T-helper 22 cell (primary cell): ENCODE measurements at places on chromosomes 7 and 10.

DNA sequence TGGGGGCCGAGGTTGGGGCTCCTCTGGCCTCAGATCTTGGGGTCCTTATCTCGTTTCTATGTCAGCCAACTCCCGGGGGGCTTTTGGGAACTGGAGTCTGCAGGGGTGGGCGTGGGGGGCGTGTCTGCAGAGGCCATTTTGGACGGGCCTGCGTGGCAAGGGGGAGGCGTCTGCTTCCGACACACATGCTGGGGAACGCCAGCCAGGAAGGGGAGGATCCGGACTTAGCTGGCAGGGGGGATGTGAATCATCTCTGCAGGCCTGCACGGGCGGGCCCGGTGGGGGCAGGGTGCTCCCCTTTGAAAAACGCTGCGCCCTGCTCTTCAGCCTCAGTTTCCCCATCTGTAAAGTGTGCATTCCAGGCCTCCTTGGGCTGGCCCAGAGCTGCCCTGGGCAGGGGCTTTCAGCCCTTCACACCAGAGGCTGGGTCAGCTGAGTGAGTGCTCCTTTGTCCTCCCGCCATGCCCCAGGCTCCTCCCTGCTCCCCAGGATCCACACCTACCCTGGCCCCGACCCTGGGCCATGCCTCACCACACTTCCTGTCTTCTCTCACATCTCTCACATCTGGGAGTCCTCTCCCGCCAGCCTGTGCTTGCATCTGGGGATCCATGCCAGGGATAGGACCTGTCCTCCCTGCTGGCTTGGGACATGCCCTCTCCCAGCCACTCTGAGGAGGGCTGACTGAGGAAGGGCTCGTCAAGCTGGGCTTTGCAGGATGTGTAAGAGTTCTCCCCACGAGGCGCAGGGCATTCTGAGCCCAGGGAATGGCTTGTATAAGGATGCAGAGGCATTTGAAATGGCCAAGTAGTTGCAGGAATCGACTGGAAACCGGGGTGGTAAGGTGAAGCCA lies 172.6 kb upstream of the TNRC18 start:
- peak; percentile 45 for DNase-seq

DNA sequence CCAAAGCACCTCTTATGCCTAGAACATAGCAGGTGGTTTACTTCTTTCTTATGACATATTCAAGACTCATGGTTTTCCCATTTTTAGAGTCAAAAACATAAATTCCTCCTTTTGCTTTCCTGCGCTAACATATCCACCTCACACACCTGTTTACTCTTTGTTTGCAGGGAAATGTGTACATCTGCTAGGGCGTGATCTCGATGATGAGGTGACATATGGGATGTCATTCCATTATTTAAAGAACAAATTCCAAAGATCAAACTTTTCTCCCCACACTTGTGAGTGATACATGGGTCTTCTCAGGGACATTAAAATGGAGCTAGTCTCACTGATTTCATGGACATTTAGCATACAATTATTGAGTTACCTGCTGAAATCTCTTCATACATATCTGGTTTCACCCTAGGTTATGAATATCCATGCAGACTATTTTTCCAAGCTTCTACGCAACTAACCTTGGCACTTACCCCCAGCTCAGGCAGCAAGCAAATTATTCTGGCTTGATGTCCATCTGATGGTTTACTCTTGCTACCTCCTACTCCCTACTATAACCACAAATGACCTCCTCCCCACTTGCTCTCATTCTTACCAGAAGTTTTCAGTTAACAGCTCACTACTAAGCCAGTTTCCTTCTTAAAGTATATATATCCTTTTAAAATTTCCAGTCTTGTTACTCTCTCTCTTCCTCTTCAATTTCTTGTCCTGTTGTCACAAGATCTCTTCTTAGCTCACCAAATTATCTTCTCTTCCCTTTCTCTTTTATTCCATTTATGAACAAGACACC lies 208.5 kb downstream of the RNLS start:
- DNase-seq, result no peak

- DNase-seq, result no peak
Observed at GRCh38 chr10:89360157-89360556, 17.7 kb upstream of the IFIT1B start.

DNA sequence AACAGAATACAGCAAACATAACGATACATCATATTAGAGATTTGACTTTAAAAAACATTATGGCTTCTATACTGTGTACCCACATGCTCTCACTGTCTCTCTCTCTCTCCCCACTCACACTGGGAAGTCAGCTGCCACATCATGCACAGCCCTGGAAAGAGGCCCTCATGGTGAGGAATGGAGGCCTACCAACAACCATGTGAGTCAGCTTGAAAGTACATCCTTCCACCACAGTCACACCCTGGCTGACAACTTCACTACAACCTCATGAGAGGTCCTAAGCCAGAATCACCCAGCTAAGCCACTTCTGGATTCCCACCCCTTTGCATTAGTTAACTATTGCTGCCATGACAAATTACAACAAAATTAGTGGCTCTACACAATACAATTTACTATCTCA lies 23.3 kb upstream of the GPR22 start:
- no peak for DNase-seq

DNA sequence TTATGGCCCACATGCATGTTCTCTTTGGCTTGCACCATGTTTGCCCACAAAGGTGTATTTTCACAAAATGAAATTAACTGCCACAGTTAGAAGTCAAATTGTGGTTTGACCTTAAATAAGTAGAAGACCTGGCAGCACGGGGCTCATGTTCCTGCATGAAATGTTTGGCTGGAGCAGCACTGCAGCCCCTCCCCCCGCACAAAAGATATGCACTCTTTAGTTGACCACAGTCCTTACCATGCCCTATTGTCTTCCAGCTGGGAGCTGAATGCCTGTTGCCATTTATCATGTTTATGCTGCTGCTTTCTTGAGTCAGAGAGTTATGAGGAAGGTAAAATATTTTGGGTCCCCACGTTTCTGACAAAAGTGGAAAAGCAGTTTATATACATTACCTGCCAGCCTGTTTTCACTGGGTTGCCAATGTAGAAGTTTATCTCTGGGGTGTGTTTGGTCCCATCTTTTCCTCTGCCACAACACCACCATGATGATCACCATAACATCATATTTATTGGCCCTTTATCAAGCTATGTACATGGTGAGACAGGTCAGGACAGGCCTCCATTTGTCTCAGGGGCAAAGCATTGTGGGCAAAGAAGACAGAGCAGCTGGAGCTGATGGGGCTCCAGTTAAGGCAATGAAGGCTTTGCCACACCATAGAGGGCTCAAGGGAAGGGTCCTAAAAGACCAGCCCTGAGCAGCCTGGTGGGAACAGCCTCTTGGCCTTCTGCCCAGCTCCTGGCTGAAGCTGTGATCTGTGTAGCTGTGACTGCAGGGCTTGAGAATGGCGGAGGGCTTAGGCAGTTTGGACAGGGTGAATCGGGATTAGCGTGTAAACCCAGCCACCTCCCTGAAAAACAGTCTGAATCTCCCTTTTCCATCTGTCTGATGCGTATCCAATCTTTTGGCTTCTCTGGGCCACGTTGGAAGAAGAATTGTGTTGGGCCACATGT lies 5.4 kb downstream of the PRF1 start:
- no peak for DNase-seq
